Activated naive CD8-positive, alpha-beta T cell treated with anti-CD3 and anti-CD28 coated beads, Interleukin-2, amount 10 ng/mL, durations not matched to agents 7 days and 5 days (primary cell): ENCODE measurements at places on chromosomes 7 and 10. TPM values are rescaled to one million over a fixed set of nuclear protein-coding genes. Genes with fewer than 3 reads are reported as not detected.

DNA sequence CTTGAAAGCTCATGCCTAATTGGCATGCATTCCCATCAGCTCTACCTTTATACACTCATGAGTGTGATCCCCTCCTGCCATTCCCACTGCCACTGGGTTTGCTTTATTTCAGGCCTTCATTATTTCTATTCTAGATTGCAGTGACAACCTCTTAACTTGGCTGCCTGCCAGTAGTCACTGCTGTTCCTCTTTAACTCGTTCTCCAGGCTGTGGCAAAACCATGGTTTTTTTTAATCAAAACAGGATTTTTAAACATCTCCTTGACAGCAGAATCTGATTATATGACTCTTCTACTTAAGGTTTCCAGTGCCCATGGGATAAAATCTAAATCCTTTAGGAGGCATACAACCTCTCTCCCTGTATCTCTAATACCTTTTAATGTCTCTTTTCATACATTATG, 223.7 kb upstream of the PCDH15 start:
- no peaks in the 10 kb centered on the region for H3K36me3 ChIP-seq
- H3K4me1 ChIP-seq: no peaks in the 10 kb centered on the region
- H3K27ac ChIP-seq: no peak overlapping the region
- H3K4me3 ChIP-seq: no peak overlapping the region
- no peak for DNase-seq
- no peaks in the 10 kb centered on the region for H3K27me3 ChIP-seq

GRCh38 chr7:82080254-82080927, 310.5 kb upstream of the HGF start:
- H3K4me3 ChIP-seq: no peak overlapping the region
- no peak overlapping the region for H3K27ac ChIP-seq
- DNase-seq: no peak
- no peaks in the 10 kb centered on the region for H3K27me3 ChIP-seq
- H3K4me1 ChIP-seq: no peaks in the 10 kb centered on the region
- H3K36me3 ChIP-seq: no peaks in the 10 kb centered on the region

- H3K4me1 ChIP-seq: peaks cover 4% of the 10 kb centered on the region
- no peak overlapping the region for H3K27ac ChIP-seq
- DNase-seq: no peak
- H3K4me3 ChIP-seq: no peak overlapping the region
- H3K27me3 ChIP-seq: no peaks in the 10 kb centered on the region
- peaks cover 14% of the 10 kb centered on the region for H3K36me3 ChIP-seq
Measured at GRCh38 chr7:22810843-22811242, 11.8 kb downstream of the TOMM7 start.

- DNase-seq: no peak
- H3K4me1 ChIP-seq: peaks cover 2% of the 10 kb centered on the region
- no peak overlapping the region for H3K27ac ChIP-seq
- H3K27me3 ChIP-seq: peaks cover 5% of the 10 kb centered on the region
- no peaks in the 10 kb centered on the region for H3K36me3 ChIP-seq
Measured at GRCh38 chr7:74012842-74013249, 15.1 kb upstream of the ELN start.

DNA sequence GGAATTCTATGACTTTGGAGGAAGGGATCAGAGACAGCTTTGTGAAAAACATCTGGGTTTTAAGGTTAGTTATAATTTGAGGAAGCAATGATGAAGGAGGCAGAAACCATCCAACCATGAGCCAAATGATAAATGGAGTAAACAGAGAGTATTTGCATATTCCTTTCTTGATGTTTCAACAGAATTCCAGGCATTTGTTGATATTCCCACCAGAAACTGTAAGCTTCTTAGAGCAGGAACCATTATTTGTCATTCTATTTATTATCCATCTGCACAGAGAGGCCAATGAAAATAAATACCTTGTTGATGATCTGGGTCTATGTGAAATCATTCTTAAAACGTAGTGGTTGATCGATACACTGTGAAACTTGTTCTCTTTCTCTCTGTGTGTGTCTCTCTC, 715.3 kb downstream of the INHBA start:
- H3K27ac ChIP-seq: no peak overlapping the region
- no peaks in the 10 kb centered on the region for H3K36me3 ChIP-seq
- H3K4me1 ChIP-seq: no peaks in the 10 kb centered on the region
- no peak for DNase-seq
- H3K4me3 ChIP-seq: no peak overlapping the region
- no peaks in the 10 kb centered on the region for H3K27me3 ChIP-seq

- no peaks in the 10 kb centered on the region for H3K36me3 ChIP-seq
- H3K4me3 ChIP-seq: no peak overlapping the region
- H3K27ac ChIP-seq: no peak overlapping the region
- H3K4me1 ChIP-seq: no peaks in the 10 kb centered on the region
Measured at GRCh38 chr10:19133992-19134391, 85.4 kb downstream of the MALRD1 start.

GRCh38 chr7:147014286-147014955, 897.8 kb downstream of the CNTNAP2 start:
- H3K4me3 ChIP-seq: no peak overlapping the region
- H3K27me3 ChIP-seq: no peaks in the 10 kb centered on the region
- no peaks in the 10 kb centered on the region for H3K36me3 ChIP-seq
- no peak overlapping the region for H3K27ac ChIP-seq
- no peaks in the 10 kb centered on the region for H3K4me1 ChIP-seq

DNA sequence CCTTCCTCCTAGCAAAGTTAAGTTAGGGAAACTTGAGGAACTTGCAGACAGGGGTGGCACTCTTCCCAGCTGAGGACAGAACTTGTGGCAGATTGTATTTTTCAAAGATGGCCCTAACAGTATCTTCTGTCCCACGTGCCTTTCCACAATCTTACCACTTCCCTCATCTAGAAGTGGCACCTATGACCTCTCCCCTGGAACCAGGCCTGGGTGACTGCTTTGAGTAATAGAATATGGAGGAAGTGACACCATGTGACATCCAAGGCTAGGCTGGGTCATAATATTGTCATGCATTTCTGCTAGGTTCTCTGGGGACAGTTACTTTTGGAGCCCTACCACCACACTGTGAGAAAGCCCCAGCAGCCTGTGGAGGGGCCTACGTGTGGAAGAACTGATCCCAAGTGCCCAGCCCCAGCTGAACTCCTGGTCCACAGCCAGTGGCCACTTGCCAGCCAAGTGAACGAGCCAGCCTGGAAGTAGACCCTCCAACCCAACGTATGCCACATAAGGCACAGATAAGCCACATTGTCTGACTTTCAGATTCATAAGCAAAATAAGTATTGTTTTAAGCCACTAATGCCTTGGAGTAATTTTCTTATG, 193.7 kb downstream of the PTPN20 start:
- H3K4me3 ChIP-seq: no peak overlapping the region
- DNase-seq: no peak

- H3K4me1 ChIP-seq: no peaks in the 10 kb centered on the region
- peaks cover 7% of the 10 kb centered on the region for H3K27me3 ChIP-seq
- no peak overlapping the region for H3K27ac ChIP-seq
- no peaks in the 10 kb centered on the region for H3K36me3 ChIP-seq
- no peak for DNase-seq
Measured at GRCh38 chr10:58637352-58637751, 124.7 kb downstream of the BICC1 start.

- no peak overlapping the region for H3K4me3 ChIP-seq
- H3K36me3 ChIP-seq: no peaks in the 10 kb centered on the region
- DNase-seq: no peak
Measured at GRCh38 chr7:47421456-47421855, 160.5 kb downstream of the TNS3 start.

DNA sequence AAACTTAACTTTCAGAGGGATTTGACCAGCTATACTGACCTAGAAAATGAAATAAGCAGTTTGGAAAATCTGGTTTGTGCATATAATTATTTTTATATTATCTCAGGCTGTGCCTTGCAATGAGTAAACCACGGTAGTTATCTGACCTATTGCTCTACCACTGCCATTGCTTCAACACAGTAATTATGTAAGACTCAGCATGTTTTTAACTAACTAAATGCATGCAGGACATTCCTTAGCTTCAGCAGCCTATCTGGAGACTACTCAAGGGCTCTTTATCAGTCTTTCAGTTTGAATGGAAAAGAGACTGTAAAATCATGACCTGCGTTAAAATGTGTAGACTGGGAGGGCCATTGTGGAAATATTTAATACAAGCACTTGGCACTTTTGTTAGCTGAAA, 22.5 kb downstream of the CHN2 start:
- no peak for DNase-seq
- peaks cover 13% of the 10 kb centered on the region for H3K27me3 ChIP-seq
- no peaks in the 10 kb centered on the region for H3K4me1 ChIP-seq

GRCh38 chr10:126663328-126663727, 7.2 kb downstream of the C10orf90 start:
- no peak overlapping the region for H3K27ac ChIP-seq
- no peaks in the 10 kb centered on the region for H3K4me1 ChIP-seq
- H3K4me3 ChIP-seq: no peak overlapping the region
- H3K27me3 ChIP-seq: no peaks in the 10 kb centered on the region
- H3K36me3 ChIP-seq: no peaks in the 10 kb centered on the region

GRCh38 chr10:29214551-29214950, 74.3 kb upstream of the LYZL1 start:
- H3K4me3 ChIP-seq: no peak overlapping the region
- H3K4me1 ChIP-seq: no peaks in the 10 kb centered on the region
- no peak for DNase-seq
- H3K27ac ChIP-seq: no peak overlapping the region
- H3K27me3 ChIP-seq: peaks cover 8% of the 10 kb centered on the region

DNA sequence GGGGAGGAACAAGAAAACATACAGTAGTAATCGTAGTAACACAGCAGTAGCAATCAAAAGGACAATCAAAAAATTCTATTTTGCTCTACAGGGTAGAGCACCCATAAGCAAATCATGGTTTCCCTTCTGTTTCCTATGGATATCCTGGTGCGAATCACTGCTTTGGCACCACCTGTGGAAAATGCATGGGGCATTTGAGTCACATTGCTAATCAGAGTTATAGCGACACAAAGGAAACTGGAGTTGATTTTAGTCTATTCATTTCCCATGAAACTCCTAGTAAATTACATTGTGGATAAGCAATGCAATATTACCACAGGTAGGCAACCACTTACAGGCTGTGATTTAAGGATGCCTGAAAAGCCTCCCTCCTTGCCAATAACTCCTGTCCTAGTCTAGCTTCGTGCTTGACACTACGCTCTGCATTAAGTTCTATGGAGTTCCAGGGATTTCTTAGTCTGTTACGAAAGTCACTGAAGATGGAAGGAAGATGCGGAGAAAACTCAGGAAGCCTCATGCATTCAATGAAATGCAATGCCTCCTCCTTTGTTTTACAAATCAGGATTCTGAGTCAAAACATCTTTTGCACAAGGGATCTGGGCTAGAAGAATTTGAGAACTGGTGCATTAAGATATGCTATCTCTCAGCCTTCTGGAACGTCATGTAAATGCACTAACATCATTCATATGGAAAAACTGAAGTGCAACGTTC, 188.4 kb downstream of the DGKI start:
- H3K4me1 ChIP-seq: no peaks in the 10 kb centered on the region
- peaks cover 13% of the 10 kb centered on the region for H3K27me3 ChIP-seq
- H3K36me3 ChIP-seq: no peaks in the 10 kb centered on the region
- DNase-seq: no peak
- no peak overlapping the region for H3K27ac ChIP-seq

- H3K27me3 ChIP-seq: no peaks in the 10 kb centered on the region
- no peak for DNase-seq
- H3K4me3 ChIP-seq: no peak overlapping the region
- H3K4me1 ChIP-seq: peaks cover 23% of the 10 kb centered on the region
Measured at GRCh38 chr7:114930107-114930661, 8.3 kb downstream of the MDFIC start.

- H3K27ac ChIP-seq: no peak overlapping the region
- no peak for DNase-seq
Measured at GRCh38 chr7:140702774-140703173, 6.3 kb downstream of the NDUFB2 start.

Gene DRGX
- not detected for total RNA-seq

Gene SHH
- total RNA-seq: not detected

Gene PLXDC2
- total RNA-seq: 1.0 TPM

Gene CYP3A4
- total RNA-seq: not detected
